ENCODE measurements at places on chromosomes 11 and 22.
A peak's percentile ranks its signal among the peaks of the same experiment; 100 is the strongest.

DNA sequence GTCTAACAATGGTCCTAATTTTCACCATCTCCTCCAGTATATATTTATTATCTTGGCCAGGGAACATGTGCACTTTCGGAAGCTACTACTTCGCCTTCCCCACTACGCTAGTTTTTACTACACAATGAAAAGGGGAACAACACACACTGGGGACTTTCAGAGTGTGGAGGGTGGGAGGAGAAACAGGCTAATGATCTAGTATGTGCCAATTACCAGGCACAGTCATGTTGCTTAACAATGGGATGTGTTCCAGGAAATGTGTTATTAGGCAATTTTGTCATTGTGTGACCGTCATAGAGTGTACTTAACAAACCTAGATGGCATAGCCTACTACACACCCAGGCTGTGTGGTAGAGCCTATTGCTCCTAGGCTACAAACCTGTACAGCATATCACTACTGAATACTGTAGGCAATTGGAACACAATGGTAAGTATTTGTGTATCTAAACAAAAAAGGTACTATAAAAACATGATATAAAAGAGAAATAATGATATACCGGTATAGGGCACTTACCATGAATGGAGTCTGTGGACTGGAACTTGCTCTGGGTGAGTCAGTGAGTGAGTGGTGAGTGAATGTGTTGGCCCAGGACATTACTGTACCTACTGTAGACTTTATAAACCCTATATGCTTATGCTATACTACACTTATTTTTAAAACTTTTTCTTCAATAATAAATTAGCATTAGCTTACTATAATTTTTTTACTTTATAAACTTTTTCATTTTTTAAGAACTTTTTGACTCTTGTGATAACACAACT, 20.1 kb upstream of the CUL5 start:
- DNase-seq: no peak

GRCh38 chr11:129723146-129723760, 92.4 kb upstream of the TMEM45B start:
- DNase-seq: no peak

DNA sequence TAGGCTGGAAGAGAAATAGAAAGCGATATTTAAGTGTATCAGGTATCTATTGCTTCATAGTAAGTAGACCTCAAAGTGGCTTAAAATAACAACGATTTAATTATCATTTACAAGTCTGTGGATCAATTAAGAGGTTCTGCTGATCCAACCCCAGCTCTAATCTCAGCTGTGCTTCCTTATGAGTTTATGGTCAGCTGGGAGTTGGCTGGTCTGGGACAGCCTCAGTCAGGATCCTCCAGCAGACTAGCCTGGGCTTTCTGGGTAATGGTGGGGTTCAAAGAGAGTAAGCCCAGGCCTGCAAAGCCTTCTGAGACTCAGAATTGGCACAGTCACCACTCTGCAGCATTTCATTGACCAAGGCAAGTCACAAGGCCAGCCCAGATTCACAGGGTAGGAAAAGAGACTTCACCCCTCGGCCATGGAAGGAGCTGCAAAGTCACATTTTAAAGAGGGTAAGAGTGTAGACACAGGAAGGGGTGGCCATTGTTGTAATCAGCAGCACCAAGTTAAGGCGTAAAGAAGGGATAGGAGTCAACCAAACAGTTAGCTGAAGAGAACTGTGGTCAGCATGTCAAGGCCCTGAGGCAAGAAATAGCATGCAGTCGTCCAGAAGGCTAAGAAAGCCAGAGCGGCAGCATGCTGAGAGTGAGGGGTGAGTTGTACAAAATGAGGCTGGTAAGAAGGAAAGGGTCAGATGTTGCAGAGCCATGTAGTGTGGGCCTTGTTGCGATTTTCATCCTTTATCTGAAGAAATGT, 168.2 kb downstream of the ETS1 start:
- DNase-seq: no peak

DNA sequence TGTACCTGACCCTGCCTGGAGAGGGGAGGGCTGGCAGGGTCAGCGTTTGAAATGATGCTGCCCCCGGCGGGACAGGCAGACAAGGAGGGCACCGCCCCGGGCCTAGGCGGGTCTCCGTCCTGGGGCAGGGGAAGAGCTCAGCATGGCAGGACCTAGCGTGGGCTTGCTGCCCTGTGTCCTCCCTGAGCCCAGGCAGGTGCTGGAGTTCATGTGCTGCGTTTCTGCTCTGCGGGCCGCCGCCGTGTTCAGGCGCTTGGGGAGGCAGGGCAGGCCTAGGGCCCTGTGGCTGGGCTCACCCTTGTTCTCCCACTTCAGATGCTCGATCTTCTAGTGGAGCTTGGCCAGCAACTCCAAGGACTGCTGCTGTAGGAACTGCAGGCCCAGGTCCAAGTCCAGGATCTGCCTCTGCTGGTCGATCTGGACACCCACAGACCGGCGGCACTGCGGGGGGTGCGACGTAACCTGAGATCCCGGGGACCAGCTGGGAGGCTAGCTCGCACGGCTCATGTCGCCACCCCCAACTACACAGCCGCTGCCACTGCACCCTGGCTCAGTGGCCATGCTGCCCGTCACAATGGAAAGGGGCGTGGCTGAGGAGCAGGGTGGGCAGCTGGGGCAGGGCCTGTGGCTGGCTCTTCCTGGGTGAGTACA, 84.4 kb downstream of the MED15 start:
- DNase-seq: peak; percentile 17

GRCh38 chr11:35006389-35007128, 90.1 kb downstream of the PDHX start:
- no peak for DNase-seq

GRCh38 chr22:42343531-42344081, 73.2 kb upstream of the TCF20 start:
- no peak for DNase-seq

GRCh38 chr11:77418155-77418970, 55.5 kb downstream of the PAK1 start:
- DNase-seq: no peak

DNA sequence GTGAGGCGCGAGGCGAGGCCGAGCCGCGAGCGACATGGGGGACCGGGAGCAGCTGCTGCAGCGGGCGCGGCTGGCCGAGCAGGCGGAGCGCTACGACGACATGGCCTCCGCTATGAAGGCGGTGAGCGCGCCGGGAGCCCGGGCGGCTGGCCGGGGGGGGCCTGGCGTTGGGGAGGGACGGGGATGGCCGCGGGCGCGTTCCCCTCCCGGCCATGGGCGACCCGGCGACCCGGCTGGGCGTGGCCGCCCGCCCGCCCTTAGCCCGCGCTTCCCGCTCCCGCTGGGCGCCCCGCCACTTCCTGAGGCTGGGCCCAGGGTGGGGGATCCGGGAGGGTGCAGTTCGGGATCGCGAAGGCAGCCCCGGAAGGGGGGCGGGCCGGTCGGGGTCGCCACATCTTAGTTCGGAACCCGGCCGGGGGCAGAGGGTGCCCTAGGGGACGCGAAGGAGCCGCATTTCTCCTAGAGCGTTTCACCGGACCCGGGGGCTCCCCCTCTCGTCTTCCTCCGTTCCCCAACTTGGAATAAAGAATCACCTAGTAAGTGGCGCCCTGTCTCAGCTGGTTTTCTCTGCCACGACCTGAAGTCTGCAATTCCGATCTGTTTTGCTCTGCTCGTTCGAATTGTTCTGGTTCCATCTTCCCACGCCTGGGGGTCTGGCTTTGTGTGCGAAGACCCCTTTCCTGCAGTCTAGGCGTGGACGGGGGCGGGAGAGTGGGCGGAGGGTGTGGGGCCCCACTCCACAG, 536 bp downstream of the YWHAH start:
- no peak for DNase-seq

DNA sequence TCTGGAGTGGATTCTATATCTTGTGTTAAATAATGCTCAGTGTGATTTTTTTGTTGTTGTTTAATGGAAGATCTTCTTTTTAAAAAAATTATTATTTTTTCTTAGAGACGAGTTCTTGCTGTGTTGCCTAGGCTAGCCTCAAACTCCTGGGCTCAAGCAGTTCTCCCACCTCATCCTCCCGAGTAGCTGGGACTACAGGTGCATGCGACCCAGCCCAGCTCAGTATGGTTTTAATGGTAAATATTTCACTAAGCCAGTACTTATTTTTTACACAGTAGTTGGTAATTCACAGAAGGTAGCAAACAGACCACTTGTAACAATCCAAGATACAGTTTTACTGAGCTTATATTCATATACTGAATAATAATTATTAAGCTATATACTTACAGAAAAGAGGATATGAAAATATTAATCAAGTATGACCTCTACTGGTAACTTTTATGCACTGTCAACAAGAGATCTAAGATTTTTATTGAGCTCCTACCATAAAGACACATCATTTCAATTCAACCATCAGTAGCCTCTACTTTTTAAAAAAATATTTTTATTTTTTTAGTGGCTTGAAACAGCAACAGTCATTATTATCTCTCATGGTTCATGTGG, 6.1 kb upstream of the CD59 start:
- DNase-seq: no peak

GRCh38 chr11:88414385-88414861, 76.9 kb upstream of the CTSC start:
- DNase-seq: no peak

DNA sequence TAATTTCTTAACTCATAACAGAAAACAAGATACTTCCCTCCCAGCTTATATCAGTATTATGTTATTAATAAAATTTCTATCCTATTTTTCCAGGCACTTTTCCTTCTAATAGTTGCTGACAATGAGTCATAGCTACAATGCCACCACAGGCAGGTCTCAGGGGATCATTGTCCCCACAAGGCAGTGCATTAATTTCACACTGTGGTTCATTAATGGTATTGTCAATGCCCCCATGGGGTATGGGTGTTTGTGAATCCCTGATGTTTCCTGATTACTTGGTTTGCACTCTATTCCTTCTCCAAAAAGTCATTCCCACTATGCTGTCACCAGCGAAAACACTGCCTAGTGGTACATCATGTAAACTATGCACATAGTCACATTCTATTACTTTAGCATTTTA, 345.5 kb upstream of the CTSC start:
- no peak for DNase-seq

DNA sequence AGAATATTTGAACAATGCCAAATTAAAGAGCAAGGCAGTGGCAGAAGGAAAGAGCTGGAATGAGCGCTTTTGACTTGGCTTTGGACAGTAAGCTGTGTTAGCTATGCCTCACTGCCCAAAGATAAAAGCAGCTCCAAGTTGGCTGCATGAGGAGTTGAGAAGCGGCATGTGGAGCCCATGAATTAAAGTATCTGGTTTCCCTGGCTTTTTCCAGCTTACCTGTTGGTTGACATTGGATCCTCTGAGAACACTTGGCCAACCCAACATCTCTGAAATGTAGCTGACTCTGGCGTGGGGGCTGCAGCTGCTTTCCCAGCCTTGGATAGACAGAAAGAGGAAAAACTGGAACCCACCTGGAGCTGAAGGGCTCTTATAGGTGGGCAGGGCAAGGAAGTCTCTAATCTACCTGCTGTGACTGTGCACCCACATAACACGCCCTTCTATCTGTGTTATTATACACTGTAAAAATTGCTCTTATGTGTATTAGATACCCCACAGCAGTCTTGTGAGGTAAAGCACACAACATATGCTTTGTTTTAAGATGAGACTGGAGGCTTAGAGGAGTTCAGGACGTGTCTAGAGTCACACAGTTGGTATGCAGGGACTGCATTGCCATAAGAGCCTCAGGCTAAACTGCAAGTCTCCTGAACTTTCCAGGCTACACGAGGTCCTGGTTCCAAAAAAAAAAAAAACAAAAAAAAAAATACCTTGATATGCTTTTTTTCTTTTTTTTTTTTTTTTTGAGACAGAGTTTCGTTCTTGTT, 5.8 kb downstream of the UBASH3B start:
- DNase-seq: no peak

DNA sequence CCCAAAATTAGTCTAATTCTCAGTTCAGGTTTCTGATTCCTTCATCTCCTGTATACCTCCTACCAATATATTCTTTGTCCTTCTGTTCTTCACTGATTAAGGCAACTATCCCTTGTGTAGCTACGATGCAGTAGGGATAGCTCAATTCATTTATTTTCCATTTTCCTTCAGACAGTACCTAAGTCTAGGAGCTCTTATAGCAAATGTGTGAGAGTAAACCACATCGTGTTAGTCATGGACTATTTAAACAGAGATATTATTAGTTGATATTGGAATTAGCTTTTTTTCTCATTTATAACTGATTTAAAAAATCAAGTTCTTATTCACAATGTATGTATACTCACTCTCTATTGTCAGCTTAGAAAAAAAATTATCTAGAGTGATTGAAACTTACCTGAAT, 900.0 kb downstream of the JRKL start:
- DNase-seq: no peak

DNA sequence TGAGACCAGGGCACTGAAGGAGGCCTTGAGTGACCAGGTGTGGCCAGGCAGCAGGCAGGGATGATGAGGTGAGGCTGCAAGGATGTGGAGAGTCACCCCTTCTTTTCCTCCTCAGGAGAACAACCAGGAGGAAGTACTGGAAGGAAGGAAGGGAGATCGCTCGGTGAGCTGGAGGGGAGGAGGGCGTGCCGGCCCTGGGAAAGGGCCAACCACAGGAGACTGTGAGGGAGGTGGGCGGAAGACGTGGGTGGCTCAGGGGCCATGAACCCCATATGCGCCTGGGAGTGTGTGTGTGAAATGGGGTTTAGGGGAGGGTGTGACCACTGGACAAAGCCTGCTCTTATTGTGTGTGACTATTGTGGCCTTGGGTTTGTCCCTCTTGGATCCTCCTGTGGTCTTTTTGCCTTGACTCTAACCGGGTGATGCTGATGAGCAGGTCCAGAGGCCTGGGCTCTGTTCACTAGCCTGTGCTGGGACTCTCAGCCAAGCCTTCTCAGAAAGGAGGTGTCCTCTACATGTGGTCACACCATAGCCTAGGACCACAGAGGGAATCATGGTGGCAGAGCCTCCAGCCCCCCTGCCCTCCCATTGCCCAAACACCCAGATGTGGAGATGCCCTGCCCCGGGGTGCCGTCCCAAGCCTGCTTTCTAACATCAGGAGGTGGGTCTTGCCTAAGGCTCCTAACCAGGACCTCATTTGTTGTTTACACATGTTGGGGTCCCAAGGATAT, 41.3 kb upstream of the TUB start:
- DNase-seq: no peak

- no peak for DNase-seq
These were observed 112.1 kb downstream of the PAX6 start for GRCh38 chr11:31699066-31699465.

GRCh38 chr11:64638018-64638665, 47.1 kb downstream of the SLC22A12 start:
- no peak for DNase-seq

GRCh38 chr22:37212174-37212906, at the start of gene SSTR3:
SSTR3 (minus strand) TSS chr22:37212477; CDS start chr22:37207803, 4,674 bp downstream.
- no peak for DNase-seq
